ENCODE measurements at places on chromosomes 5 and 9.

- no peak for DNase-seq
These were observed 213.6 kb downstream of the DAB2IP start for GRCh38 chr9:121865060-121865459.

DNA sequence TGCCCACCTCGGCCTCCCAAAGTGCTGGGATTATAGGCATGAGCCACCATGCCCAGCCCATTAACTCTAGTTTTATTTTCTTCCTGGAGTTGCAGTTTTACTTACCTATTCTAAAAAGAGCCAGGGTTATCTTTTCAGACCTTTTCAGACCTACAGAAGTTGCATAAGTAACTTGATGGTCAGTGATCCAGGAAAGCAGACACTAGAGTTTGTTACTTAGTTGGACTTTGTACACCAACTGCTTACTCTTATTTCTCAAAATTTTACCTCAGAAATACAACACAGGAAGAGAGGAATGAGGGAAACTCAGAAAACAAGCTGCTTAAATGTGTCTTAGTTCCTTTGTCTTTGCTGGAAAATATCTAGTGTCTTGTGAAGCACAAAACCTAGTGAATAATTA lies 25.4 kb downstream of the RAD23B start:
- no peak for DNase-seq

- no peak for DNase-seq
These were observed 173.3 kb upstream of the VLDLR start for GRCh38 chr9:2448193-2448738.

GRCh38 chr5:171142617-171143016 lies 166.4 kb upstream of the TLX3 start:
- no peak for DNase-seq

DNA sequence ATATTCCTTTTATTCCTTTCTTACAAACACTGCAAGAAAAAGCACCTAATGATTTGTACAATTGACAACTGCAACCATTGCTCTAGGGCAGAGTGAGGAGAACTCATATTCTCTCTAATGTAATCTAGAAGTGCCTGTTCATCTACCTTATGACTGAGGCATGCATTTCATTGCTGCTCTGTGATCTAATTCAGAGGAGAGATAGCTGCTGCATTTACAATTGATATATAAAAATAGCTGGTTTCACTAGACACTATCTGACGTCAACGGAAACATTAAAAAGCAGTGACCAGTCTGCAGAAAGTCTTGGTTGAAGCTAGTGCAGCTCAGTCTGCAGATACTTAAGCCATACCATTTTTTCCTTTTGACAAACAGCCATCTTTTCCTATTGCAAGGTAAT lies 72.8 kb upstream of the C6 start:
- DNase-seq, result no peak

DNA sequence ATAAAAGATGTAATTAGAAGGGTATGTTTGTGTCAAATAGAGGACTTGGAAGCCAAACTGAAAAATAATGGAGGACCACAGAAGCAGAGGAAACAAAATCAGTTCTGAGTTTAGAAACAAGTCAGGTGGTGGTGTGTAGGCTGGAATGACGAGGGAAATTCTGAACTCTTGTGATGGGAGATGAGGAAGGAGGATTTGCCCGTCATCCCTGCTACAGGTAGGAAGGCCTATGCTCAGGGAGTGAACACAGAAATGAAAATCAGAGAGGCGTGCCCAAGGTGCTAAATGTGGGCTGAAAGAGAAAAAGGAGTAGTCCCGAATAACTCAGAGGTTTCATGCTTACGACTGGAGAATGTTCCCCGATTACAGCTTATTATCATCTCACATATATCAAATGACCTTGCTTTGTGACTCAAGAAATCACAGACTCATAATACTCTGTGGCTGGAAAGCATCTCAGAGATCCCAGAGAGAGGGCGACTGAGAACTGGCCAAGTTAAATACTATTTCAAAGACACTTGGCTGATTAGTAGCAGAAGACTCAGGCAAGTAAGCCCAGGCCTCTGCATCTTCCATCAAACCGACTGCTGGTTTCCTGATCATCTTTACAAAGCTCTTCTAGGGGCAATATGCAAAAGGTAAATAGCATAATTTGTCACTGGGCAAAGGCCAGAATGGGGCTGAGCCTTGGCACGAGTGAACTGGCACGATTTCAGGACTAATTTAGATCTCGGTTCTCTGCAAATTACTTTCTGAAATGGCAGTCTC lies 126.0 kb downstream of the SUSD1 start:
- DNase-seq, result no peak

GRCh38 chr9:37678789-37679273 lies 28.1 kb downstream of the FRMPD1 start:
- DNase-seq, result no peak

DNA sequence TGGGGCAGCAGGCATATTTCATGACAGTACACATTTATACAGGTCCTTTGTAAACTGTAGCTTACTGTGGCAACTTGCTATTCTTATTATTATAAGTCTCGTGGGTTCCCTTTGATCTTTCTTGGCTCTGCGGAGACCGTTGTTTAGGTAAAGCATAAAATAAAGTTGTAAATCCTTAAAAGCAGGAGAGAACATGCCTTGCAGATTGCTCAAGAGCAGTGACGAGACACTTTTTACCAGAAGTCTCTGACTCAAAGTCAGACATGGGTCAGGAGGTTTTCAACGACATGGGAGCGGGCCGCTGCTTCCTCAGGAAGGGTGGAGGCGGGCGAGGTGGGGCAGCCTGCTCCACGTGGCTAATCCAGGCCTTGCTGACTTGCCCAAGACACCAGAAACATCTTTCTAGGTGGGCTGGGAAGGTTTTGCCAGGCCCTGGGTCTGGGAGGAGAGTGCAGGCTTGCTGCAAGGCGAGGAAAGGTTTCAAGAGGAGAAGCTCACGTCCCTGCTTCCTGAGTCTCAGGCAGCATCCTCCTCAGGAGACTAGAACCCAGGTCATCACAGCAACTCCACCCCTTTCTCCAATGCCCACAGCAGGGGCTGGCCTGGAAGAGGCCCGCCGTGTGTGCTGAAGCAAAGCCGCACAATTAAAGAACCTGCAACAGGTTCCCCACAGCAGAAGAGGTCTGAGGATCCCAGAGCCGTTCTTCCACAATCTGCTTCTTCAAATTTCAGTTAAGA lies 6.5 kb downstream of the TBC1D2 start:
- no peak for DNase-seq

DNA sequence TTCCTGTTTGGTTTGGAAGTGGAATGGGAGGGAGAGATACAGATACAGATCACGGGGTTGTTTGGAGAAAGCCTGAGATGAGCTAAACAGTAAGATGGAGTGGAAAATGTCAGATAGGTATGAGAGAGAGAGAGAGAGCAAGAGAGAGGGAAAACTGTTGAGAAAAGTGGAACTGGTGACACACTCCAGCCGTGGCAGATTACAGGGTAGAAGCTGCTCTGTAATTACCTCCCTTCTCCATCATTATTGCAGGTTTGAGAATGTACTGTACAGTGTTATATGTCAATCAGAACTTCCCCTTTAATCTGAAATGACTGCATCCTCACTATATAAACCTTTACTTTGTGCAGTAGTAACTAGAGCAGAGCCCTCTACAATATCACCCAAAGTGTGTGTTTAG lies 74.5 kb upstream of the WWC1 start:
- DNase-seq, result no peak

DNA sequence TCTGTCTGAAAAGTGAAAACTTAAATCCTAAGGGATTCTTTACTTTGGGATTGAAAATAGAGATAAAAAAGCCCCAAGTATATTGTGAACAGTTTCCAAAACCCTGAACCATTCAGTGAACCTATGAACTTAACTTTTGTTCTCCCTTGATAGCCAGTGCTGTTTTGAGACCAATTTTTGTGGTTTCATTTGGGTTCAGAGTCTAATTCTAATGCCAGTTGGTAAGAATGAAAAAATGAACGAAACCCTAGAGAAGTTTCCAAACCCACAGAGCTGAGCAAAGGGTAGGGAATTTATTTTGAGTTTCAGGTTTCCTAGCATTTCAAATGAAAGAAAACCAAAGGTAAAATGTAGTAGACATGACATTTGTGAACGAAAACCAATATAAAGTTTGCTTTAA lies 1366.8 kb downstream of the EFNA5 start:
- no peak for DNase-seq

- no peak for DNase-seq
These were observed 33.8 kb upstream of the SPRY4 start for GRCh38 chr5:142358648-142359047.

DNA sequence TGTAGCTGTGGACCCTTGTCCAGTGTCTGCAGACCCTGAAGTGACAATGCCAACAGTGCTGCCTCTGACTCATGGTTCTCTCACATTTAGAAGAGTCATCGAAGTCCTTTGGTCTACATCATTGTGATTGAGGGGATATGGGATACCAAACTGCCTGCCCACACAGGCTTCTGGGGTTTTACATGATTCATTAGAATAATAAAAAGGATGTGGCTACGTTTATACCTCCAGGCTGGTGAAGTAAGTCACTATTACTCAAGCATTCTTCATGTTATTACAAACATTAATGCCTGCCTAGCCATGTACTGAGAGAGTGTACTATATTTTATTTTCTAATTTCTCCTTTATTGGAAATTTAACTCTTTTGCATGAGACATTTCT lies 365.7 kb downstream of the SPATA31D1 start:
- DNase-seq, result no peak

GRCh38 chr5:180785121-180785781 lies 17.4 kb downstream of the MGAT1 start:
- peak; percentile 45 for DNase-seq

GRCh38 chr9:116447934-116448333 lies 239.2 kb upstream of the TRIM32 start:
- no peak for DNase-seq

DNA sequence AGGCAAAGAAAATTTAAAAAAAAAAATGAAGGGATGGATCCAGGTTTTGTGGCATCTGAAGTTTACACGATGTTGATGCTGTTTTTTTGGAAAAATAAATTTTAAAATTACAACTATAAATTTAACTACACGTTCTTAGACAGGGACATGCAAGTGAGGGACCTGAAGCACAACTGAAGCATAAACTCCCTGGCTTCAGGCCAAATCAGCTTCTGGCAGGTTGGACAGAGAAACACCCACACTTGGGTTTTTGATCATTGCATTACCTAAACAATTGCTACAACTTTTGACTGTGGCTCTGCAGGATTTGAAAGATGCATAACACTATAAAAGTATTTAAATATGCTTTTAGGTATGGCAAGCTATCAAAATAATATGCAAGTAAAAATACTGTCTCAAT lies 1318.3 kb upstream of the DMAC1 start:
- DNase-seq, result no peak

DNA sequence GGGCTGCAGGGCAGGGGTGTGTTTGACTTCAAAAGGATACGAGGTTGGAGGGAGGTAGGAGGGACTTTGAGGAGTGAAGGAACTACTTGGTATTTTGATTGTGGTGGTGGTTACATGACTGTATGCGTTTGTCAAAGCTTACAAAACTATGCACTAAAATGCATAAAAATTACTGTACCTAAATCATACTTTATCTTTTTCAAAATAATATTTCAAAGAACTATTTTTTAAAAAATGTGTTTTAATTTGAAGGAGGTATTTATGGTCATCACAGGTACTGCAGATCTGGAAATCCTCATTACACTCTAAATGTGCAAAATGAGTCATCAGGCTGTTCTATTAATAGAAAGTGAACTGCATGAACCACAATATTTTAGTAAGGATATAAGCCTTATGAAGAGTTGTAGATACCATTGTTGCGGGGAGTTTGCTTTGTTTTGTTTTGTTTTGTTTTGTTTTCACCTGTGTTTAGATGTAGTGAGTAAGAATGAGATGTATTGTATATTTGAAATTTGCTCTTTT lies 116.9 kb downstream of the ARRDC3 start:
- no peak for DNase-seq

DNA sequence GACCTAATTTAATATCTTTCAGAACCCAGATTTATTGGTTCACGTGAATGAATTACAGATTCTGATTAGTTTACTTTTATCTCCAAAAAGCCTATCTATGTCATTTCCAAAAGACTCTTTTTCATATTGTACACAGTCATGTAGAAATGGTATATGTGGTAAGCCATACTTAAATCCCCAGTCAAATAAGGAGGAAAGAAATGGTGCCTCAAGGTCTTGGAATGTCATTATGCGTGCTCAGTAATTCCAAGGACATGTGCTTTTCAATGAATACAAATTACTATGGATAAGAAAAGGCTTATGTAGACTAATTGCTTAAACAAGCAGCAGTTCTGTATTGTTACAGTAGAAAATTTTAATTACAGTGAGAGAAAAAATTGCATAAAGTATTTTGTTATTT lies 64.1 kb upstream of the TYRP1 start:
- no peak for DNase-seq

GRCh38 chr9:126508928-126509327 lies 104.8 kb upstream of the LMX1B start:
- no peak for DNase-seq

- DNase-seq, result no peak
These were observed 105.2 kb downstream of the DPYSL3 start for GRCh38 chr5:147404706-147405105.

DNA sequence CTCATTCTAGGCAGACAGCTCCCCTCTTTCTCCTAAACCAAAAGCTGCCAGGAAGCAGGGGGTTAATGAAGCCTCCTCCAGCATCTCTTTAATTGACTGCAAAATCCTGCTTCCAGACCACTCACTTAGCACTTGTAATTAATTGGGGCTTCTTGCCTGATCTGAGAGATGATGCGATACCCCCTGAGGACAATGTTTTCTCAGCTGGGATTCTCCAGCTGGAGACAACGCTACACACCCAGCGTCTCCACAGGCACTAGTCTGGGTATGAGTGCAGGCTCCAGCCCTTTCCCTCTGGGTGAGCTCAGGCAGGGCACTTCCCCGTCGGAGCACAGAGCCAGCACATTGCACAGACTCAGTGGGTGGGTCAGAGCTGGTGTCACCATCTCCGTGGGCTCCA lies 16.1 kb downstream of the CPLX2 start:
- DNase-seq, result no peak

DNA sequence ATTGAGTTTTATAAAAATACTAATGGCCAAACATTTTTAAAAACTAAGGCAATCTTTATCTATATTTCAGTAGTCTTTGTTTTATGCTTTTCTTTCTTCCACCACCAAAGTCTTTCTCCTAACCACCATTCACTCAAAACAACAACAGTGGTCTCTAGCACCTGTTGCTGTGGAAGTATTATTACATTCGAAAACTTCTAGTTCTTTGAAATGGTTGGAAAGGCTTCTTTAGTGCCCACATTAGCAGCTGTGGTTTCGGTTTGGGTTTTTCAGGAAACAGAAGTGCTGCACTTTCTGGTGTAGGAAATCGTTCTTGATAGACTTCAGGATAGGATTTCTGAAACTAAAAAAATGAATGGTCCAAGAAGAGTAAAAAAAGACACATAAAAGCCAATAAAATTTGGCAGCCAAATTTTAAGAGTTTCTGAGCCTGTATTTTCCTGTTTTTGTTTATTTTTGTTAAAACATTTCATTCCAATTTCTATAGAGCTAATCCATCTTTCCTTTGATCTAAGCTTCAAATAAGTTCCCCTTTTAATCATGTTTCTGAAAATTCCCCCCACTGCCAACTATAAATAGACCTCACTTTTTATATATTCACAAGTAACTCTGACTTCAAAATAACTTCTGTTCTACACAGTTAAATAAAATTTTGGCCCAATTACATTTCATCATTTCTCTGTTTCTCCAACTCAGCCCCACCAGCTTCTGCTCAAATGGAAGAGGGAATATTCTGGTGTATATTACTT lies 102.2 kb downstream of the DEPDC1B start:
- DNase-seq, result no peak
